Kidney epithelial cell (primary cell): ENCODE measurements at places on chromosomes 4 and X. TPM values are rescaled to one million over a fixed set of nuclear protein-coding genes. Genes with fewer than 3 reads are reported as not detected.

- DNase-seq: no peak
Observed at GRCh38 chr4:150581641-150582051, 305 bp upstream of the MAB21L2 start.

GRCh38 chr4:142846108-142846728 lies at the start of gene INPP4B:
INPP4B (minus strand) TSS chr4:142846301.
- DNase-seq: peak; percentile 14

- no peak for DNase-seq
Observed at GRCh38 chr4:42653626-42654560, 3.0 kb downstream of the ATP8A1 start.

- no peak for DNase-seq
Observed at GRCh38 chr4:152039023-152039481, 278.2 kb upstream of the GATB start.

- DNase-seq: no peak
Observed at GRCh38 chr4:145720656-145721055, 40.7 kb downstream of the C4orf51 start.

DNA sequence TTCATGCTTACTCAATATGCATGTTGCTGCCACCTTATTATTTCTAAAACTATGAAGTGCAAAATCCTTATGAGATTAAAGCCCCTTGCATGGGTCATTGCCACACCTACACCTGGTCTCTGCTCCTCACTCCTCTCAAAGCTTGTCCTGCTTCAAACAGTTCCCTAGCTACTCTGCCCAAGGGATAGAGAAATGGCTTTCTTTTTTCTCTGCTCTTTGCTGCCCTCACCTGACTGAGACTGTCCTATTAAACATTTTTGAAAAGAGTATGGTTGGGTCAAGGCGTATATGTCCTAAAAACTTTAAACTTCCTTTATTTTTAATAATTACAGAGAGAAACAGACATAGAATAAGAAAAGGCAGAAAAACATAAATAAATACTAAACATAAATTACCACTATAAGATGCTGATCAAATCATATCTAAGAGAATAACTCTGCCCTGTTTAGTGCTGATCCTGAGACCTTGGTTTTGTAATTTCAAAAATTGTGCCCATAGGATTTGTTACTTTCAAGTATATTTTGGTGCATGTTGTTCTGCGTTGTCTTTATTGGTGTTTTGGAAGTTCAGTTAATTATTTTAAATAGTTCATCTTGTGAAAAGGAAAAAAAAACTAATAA lies 704.9 kb upstream of the PABPC4L start:
- DNase-seq: no peak

The REST gene
- 40.7 and 46.0 TPM in 2 replicates for total RNA-seq
